ENCODE measurements at places on chromosomes 1 and 21.

DNA sequence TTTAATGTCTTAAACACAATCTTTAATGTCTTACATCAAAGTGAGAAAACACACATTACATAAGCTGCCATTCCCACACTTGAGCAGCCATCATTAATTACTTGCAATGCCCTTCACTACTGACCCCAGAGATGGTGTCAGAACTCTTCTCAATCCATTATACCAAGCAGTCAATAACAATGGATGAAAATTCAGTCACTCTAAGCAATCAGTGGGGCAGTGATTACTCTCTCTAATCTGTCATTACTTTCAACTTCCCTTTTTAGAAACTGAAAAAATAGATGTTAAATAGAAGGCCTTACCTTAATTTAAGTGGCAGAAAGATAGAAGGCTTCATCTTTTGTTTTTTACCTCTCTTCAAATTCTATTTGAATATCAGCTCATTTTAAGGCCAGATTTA is 9.7 kb upstream of the FRRS1 start:
- no peak for DNase-seq

GRCh38 chr1:225685476-225686176 is 32.7 kb upstream of the ENAH start:
- no peak for DNase-seq

- peak; percentile 25 for DNase-seq
Measured at GRCh38 chr1:60978421-60979357, 103.7 kb upstream of the NFIA start.

DNA sequence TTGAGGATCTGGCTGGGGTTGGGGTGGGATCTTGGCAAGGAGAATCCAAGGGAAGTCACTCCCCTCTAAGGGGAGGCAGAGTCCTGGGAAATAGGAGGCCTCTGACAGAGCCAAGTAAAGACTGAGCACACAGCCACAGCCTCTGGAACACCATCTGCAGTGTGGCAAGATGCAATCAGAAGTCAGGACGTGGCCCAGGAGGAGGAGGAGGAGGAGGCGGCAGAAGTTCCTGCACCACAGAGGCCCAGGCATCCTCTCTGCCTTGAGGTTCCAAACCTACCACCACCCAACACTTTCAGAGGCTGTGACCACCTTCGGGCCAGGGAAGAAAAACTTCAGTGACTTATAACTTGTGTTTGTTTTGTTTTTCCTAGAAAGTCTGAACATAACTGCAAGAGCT is 23.7 kb upstream of the KCNE2 start:
- no peak for DNase-seq

DNA sequence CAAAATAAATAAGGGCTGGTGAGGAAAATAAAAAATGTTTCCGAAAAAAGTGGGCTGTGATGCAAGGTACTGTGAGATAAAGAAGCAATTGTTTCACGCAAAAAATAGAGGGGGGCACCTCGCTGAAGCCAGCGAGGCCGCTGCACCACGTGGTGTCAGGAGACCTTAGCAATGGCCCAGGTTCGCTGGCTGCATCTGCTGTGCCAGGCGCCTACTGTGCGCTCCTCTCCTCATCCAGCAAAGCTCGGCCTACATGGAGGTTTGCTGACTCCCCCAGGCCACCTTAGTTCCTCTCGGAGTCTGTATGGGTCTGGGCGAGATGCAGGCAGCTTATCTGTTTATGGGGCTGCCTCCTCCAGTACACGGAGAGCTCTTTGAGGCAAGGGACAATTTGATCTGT is 119.6 kb downstream of the NR5A2 start:
- no peak for DNase-seq

- no peak for DNase-seq
Measured at GRCh38 chr21:45175326-45176095, 101.1 kb downstream of the ADARB1 start.

- DNase-seq = no peak
Measured at GRCh38 chr21:43355925-43356289, 71.0 kb downstream of the SIK1 start.

DNA sequence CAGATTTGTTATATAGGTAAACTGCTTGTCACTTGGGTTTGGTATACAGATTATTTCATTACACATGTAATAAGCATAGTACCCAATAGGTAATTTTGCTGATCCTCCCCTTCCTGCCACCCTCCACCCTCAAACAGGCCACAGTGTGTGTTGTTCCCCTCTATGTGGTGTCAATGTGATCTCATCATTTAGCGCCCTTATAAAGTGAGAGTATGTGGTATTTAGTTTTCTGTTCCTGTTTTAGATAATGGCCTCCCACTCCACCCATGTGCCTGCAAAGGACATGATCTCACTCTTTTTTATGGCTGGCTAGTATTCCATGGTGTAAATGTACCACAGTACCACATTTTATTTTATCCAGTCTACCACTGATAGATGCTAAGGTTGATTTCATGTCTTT is 522.1 kb upstream of the LRRC7 start:
- no peak for DNase-seq

DNA sequence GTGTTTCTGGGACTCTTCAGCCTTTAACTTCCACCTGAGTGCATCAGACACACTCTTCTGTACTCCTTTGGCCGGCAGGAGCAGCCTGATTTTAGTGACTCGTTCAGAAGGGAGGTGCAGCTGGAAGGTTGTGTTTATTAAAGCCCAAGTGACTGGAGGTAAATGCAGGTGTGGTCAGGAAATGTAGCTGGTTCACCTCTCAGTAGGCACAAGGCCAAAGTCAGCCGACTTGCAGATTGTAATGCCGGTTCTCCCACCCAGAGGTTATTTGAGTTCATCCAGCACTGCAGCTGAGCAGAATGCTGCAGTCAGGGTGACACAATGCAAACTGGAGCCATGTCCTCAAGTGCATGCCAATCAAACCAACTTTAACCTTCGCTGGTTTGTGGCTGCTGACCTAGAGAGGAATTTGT is 91.5 kb downstream of the SPATA46 start:
- DNase-seq = no peak

DNA sequence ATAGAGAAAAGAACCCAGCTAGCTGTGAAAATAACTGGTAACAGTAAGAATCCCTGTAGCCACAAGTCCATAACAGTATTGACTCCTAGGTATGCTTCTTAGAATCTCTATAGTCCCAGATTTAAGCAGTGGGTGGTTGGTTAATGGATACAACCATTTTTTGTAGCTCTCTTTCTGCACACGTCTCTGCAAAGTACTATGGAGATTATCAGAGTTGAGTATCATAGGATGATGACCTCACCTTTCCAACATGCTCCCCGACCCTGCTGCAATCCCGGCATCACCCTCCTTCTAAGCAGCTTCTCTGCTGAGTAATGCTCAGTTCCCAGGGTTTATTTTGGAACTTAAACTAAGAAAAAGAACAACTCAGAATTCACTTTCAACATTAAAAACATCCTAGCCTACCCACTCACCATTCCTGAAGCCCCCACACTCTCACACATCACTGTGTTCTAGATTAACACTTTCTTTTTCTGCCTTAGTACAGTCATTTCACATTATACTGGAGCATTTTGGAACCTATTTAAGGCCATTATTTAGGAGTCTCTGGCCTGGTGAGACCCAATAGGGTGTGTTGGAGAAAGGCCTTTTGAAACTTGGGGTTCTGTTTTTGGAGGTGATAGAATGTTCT is 2.7 kb downstream of the MLLT11 start:
- no peak for DNase-seq

GRCh38 chr1:226671277-226671676 is 67.8 kb downstream of the ITPKB start:
- DNase-seq = no peak

- DNase-seq = no peak
Measured at GRCh38 chr1:159987186-159987585, 33.1 kb upstream of the SLAMF9 start.

GRCh38 chr1:168287237-168287664 is 6.6 kb downstream of the TBX19 start:
- no peak for DNase-seq

GRCh38 chr21:45064091-45064490 is 10.3 kb upstream of the ADARB1 start:
- no peak for DNase-seq

DNA sequence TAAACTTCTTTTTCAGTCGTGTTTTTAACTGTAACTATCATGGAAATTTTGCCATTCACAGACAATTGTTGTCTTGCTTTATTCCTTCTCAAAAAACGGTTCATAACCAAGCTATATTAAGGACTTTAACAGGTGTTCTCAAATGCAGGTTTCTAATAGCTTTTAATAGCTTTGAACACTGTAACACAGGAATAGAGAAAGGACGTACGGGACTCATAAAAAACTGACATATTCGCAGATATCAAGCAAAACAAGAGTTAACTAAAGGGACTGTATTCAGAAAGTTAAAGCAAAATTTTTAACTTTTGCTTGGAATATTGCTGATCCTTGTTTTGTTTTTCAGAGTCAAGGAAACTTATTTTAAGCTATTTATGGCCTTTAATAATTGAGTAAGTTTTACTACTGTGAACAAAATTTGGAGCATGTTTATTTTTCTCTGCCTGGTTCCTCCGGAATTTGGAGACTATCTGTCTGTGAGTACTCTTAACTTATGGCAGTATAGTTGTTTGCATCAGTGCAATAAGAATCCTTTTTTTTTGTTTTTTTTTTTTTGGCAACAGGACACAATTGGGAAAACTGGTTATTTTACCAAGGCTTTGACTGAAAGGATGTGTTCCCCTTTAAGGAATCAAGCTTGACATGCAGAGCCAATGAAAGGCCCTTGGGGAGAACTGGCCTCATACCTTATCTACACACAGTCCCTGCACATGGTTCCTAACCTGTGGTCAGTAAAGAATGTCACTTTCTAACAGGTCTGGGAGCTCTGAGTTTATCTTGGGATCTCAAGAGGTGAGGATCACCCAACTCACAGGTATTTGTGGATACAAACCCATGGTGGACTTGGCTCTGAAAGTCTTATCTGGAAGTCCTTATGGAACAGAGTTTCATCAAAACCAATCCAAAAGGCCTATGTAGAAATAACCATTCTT is 5.8 kb upstream of the CD46 start:
- no peak for DNase-seq

DNA sequence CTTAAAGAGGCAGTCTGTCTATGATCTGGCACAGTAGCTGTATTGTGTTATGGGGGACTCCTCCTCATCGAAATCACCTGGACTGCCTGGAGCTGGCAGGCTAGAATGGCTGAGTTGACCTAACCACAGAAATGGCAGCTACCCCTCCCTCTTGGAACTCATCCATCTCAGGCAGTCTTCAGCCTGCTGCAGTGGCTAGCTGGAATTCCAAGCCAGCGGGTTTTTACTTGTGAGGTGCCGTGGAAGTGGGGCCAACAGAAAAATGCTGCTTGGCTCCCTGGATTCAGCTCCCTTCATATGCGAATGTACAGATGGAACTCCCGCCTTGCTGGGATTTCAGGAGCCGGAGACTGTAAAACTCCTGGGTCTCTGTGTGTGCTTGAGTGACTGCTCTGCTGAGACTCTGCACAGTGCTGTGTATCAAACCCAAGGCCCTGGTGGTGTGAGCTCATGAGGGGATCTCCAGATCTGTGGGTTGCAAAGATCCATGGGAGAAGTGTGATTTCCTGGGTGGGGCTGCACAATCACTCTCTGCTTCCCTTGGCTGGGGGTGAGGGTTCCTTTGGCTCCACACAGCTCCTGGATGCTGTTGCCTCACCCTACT is 316.9 kb downstream of the CTH start:
- no peak for DNase-seq
